ENCODE measurements at places on chromosomes 3 and 15. TPM values are rescaled to one million over a fixed set of nuclear protein-coding genes. Genes with fewer than 3 reads are reported as not detected.

- DNase-seq = peak; percentile 22
Observed at GRCh38 chr3:143291836-143292447, 172.4 kb downstream of the CHST2 start.

GRCh38 chr3:70856414-70857162, 544.1 kb upstream of the MDFIC2 start:
- no peak for DNase-seq

GRCh38 chr15:70433586-70434324, 329.6 kb downstream of the UACA start:
- no peak for DNase-seq

- no peak for DNase-seq
Observed at GRCh38 chr3:49711489-49711888, 8.0 kb downstream of the AMIGO3 start.

DNA sequence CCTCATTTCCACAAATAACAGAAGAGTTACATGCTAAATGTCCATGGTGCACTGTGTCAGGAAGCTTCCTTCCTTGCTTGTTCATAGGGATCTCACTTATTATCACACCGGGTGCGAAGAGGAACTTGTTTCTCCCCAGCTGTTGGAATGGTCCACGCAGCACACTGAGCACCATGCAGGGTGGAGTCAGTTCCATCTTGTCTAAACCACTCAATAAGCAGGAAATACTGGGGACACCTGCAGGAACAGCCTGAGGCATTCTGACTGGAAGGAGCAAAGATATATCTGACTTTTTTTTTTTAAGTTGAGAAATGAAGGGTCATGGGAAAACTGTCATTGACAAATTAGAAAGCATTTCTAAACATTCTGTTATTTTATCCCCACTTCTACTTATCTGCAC, 70.0 kb upstream of the WDR72 start:
- DNase-seq = no peak

DNA sequence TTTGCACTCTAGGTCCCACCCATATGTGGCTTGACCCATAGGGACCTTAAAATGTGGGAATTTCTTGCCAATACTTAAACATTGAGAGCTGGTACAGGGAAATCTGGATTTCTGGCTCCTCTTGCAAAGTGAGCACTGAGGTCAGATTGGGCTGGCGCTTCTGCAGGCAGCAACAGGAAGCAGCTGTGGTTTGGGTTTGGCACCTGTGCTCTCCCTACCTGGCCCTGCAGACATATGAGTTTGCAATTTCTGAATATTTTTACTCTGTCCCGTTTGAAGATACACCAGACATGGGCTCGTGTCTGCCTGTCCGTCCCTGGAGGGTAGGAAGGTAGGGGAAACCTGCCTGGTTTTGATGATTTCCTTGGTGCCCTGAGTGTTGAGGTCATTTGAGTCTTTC, 74.8 kb upstream of the SEC13 start:
- no peak for DNase-seq

GRCh38 chr3:177050501-177051237, 146.6 kb downstream of the TBL1XR1 start:
- no peak for DNase-seq

Gene SLCO2A1
- 15.9 TPM for total RNA-seq

Gene MST1R
- 1.5 TPM for total RNA-seq
